ENCODE measurements at places on chromosomes 5 and 9.

- DNase-seq, result no peak
Measured at GRCh38 chr5:173591056-173591514, 25.4 kb downstream of the BOD1 start.

DNA sequence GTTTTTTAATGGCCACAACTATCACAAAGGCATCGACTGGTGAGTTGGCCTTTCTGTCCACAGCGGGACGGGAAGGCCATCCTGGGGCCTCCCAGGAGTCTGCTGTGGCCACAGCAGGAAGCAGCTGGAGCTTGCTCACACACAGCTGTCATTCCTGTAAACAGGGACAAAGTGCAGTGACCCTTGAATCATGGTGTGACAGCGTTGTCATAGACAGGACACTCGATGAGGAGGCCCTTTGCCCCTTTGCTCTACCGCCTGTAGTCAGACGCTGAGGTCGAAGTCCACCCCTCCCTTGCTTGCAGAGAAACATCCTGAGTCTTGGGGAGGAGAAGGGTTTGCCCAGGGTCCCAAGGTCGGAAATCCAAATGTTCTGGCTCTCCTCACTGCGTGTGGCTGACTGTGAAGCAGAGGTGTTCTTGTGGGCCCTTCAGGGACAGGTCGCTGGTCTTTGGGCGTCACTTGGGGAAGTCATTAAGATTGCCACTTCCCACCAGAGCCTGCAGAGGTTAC lies 35.1 kb downstream of the NDST1 start:
- no peak for DNase-seq

- no peak for DNase-seq
Measured at GRCh38 chr9:68705531-68706362, 707 bp downstream of the PIP5K1B start.

GRCh38 chr5:139711906-139712224 lies 63.7 kb downstream of the CXXC5 start:
- DNase-seq, result no peak

- no peak for DNase-seq
Measured at GRCh38 chr5:9166202-9167112, 379.4 kb downstream of the SEMA5A start.

GRCh38 chr9:134212809-134213507 lies 48.6 kb upstream of the RNU6ATAC start:
- no peak for DNase-seq

Measured in NK-92 treated with Interleukin-12 subunit alpha and Interleukin-12 subunit beta, amount 100 ng/mL, for 24 hours (cell line).